NCI-H2029 (cell line): ENCODE measurements at places on chromosomes 7 and 10.

GRCh38 chr7:36346260-36346831 lies 43.3 kb upstream of the ANLN start:
- DNase-seq, result no peak

GRCh38 chr7:72538856-72539255 lies 126.7 kb upstream of the CALN1 start:
- no peak for DNase-seq

GRCh38 chr10:125773687-125774543 lies 1.7 kb downstream of the MMP21 start:
- no peak for DNase-seq

- DNase-seq, result no peak
These were observed 19.7 kb downstream of the MXI1 start for GRCh38 chr10:110226926-110227641.

GRCh38 chr10:99364125-99364524 lies 35.0 kb downstream of the CNNM1 start:
- DNase-seq, result no peak

- DNase-seq, result no peak
These were observed 11.8 kb downstream of the EMX2 start for GRCh38 chr10:117554241-117554814.

- DNase-seq, result no peak
These were observed 304.0 kb downstream of the BBS9 start for GRCh38 chr7:33433357-33433756.

DNA sequence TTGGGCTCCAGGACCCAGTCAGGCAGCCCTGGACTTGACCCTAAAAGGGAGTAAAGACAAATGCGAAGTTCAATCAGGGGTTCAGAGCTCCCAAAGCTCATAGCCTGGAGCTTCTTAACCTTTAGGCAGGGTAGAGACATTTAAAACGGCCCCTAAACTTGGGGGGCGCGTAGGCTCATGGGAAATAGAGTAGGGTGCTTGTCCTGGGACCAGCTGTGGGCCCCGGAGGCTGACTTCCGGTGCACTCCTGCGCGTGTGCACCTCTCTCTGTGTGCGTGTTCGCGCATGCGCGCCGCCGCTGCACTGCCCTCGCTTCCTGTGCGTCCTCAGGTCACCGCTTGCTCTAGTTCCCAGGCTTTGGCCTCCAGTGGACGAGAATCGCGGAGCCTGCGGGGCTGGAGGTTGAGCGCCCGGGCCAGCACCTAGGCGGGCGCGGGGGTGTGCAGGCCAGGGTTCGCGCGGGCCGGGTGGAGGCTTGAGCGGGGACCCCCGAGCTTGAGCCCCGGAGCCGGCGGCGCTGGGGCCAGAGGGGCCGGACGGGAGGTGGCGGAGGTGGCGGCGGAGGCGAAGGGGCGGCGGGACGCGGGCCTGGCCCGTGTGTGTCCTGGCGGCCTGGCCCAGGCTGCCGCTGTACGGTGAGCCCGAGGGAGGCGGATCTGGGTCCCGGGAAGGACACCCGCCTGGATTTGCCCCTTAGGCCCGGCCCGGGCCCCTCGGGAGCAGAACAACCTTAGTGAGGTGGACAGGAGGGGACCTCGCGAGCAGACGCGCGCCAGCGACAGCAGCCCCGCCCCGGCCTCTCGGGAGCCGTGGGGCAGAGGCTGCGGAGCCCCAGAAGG lies at the start of gene RBAK:
RBAK (plus strand) TSS at position 303 of the 839 bp plus-strand sequence. CDS start 2,217 bp downstream, outside the sequence.
- peak; percentile 87 for DNase-seq

- DNase-seq, result no peak
These were observed 289.7 kb downstream of the KLF6 start for GRCh38 chr10:3495281-3495680.

DNA sequence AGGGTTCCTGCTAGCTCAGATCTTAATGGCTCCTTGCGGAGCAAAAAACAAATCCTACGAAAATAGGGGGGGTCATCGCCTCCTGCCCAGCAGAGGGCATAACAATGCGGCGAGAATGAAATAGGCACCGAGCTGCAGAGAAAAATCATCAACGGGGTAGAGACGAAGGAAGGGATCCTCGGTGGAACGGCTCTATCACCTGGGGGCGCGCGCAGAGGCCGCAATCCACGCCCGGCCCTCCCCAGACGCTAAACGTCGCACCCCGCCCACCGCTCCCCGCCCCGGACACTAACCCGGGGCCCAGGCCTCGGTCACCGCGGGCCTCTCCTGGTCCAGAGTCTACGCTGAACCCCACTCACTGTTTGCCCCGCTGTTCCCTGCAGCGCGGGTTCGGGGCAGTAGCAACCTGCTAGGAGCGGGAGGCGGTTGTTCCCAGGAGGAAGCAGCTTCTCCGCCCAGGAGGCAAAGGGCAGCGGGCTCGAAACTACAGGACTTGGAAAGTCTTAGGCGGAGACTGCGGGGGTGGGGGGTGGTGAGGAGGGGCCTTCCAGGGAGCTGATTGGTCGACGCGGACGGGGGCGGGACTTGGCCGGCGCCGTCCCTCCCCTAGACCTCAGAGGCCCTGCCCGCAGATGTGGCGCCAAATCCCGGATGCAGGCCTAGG lies at the start of gene TCAF1:
TCAF1 (minus strand) TSS at position 509 of the 664 bp plus-strand sequence. CDS start 25,568 bp downstream, outside the sequence.
- peak; percentile 94 for DNase-seq

GRCh38 chr10:83536426-83536825 lies 602.9 kb upstream of the GHITM start:
- DNase-seq, result no peak

GRCh38 chr10:77593771-77594470 lies 43.7 kb downstream of the KCNMA1 start:
- no peak for DNase-seq

DNA sequence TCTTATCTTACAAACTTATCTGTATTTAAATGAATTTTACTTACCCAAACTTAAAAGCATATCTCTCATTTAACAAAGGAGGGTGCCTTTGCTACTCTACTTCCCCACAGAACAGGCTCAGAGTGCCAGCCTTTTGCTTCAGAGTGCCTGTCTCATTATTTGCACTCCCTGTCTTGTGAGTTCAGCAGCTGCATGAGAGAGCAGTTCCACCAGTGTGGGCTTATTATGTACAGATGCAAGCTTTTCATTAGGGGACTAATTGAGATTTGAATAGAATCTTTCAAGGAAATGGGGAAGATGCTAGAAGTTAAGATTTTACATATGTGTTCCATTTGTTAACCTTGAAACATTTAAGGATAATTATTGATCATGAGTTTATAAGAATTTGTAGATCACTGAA lies 310.2 kb upstream of the LRRN3 start:
- DNase-seq, result no peak

- no peak for DNase-seq
These were observed 19.1 kb upstream of the MTPAP start for GRCh38 chr10:30368065-30368718.

DNA sequence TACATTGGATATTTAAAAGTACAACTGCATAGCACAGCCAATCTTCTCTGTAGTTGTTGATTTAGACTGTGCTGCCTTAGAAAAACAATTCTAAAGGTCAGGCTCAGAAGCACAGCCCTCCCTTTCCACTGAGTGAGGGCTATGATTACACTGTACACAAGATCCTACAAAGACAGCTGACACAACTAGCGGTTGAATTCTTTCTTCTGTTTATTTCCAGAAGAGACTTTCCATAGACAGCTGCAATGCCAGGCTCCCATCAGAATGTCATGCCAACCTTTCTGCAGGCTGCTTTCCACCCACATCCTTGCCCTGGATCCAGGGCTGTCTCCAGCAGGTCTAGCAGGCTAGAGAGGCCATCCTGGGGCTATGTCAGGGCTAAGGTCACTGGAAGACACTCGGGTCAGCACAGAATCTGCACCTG lies 39.3 kb downstream of the FAM13C start:
- no peak for DNase-seq

DNA sequence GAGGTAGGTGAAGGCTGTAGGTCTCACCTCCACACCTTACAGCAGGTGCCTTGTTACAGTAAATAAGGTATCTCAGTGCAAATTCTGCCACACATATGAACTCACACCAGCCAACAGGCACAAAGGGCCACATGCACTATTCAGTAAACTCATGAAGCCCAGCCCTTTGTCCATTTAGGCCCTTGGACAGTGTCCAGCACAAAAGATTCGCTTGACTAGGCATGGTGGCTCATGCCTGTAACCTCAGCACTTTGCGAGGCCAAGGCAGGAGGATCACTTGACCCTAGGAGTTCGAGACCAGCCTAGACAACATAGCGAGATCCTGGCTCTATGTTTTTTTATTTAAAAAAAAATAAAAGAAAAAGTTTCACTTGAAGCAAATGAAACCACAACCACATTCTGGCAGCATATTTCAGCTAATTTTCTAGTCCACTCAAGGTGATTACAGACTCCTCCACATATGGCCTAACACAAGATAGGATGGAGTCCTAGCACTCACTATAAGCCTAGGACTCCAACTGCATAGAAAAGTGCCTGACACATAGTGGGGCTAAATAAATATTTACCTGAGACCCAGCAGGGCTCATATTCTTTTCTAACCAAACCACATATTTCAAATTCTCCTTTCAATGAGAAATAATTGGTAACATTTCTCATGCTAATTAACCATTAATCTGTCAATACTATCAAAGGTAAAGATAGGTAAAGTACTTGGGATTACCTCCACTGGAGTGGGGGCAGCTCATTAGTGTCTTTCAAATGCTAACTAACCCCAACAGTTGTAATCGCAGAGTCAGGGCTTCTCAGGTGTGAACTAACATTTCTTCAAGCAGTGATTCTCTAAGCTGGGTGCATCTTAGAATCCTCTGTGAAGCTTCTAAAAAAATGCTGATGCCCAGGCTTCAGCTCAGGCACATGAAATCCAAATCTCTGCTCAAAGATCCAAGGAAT lies 4.5 kb upstream of the ANKRD1 start:
- no peak for DNase-seq

- no peak for DNase-seq
These were observed 43.7 kb upstream of the INSIG1 start for GRCh38 chr7:155254018-155254417.

DNA sequence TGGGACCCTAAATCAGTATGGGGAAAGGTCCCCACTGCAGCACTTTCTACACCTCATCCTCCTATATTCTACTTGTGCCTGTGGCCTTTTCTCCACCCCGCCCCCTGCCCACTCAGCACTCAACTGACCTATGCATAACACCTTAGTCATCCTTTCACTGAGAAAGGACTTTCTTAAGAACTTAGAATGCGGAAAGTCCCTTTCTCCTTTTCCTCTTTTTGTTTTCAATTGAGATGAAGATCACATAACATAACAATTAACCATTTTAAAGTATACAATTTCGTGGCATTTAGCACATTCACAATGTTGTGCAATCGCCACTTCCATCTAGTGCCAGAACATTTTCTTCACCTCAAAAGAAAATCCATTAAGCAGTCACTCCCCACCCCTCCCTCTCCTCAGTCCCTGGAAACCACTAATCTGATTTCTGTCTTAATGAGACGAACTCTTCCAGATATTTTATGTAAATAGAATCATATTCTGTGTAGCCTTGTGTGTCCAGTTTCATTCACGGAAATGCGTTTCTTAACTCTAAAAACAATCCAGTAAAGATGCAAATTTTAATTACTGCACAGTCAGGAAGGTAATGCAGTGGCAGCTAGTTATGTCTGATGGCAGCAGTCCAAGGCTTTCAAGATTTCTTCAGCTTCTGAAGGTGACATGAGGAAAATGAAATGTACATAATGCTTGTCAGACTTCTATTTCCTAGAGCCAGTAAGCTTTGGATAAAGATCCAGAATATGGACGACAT lies 41.7 kb downstream of the FAS start:
- DNase-seq, result no peak

DNA sequence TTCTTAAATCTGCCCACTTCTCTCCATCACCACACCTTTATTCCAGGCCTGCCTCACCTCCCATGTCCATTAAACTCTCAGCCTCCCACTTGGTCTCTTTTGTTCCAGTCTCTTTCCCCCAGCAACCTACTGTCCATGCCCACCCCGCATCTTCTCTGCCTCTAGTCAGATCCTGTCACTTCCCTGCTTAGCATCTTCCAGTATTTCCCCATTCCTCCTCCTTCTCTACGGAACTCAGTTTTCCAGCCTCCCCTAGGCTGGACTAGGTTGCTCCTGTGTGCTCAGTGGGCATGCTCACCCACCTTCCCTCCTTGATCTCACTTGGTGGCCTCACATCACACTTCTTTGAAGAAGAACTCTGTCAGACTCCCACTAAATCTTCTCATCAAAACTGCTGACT lies 179.8 kb downstream of the BAMBI start:
- DNase-seq, result no peak

DNA sequence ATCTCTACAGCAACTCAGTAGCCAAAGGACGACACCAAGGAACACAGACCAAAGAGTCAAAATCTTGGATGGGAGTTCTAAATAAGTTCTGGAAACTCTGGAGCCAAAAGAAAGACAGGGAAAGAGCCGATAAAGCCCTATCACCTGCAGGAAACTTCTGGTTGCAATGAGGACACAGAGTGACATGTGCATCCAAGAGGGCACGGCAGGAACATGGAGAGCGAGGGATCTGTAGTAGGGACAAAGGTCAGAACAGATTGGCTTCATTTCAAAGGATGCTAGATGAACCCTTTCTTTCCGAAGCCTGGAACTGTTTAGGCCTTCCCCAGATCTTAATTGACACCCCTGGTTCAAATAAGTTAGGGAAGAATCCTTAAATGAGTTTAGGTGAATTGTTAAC lies 39.5 kb downstream of the CACNA2D1 start:
- DNase-seq, result no peak

DNA sequence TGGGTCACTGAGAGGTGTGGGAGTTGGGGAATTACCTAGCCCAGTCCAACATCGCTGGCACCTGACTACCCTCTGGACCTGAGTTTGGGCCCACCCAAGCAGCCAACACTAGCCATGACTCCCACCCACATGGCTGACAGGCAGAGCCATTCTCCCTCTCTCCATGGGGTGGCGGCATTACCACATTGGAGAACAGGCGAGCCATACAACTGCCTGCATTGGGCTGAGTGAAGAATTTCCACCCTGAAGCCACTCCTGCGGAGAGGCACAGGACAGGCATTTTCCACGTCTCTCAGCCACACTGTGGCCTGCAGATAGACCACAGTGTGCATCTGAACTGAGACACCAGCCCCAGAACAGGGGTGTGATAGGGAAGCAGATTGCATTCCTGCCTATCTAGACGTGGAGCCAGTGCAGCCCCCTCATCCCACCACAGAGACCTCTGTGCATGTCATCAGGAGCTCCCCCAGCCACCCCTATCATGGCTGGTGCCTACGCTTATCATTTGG lies 58.2 kb upstream of the ANTXRL start:
- peak; percentile 23 for DNase-seq

GRCh38 chr7:107622429-107622828 lies 38.2 kb upstream of the SLC26A4 start:
- no peak for DNase-seq

GRCh38 chr7:37832194-37832593 lies 16.2 kb upstream of the NME8 start:
- no peak for DNase-seq

DNA sequence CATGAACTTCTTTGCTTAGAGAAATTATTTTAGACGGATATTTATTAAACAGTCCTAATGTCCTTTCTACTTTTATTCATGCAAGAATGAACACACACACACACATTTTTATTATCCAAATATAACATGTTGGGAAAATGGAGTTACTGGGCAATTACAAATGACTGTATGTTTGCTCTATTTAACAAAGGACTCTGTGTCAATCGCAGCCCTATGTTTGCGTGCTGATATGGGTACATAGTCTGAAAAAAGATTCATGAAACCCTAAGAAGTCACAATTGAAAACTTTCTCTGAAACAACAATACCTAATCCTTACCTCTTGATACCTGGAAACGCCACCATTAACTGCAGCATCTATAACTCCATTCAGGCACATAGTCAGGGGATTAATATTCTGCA lies 184.7 kb upstream of the IMMP2L start:
- DNase-seq, result no peak

GRCh38 chr7:97155897-97156418 lies 38.5 kb downstream of the SDHAF3 start:
- DNase-seq, result no peak
